ENCODE measurements at places on chromosomes 6 and 20.
A peak's percentile ranks its signal among the peaks of the same experiment; 100 is the strongest.

GRCh38 chr20:23145281-23145700, 59.2 kb upstream of the CD93 start:
- peak; percentile 42 for DNase-seq

GRCh38 chr20:35048739-35049138, 43.9 kb downstream of the TRPC4AP start:
- peak; percentile 99 for DNase-seq

DNA sequence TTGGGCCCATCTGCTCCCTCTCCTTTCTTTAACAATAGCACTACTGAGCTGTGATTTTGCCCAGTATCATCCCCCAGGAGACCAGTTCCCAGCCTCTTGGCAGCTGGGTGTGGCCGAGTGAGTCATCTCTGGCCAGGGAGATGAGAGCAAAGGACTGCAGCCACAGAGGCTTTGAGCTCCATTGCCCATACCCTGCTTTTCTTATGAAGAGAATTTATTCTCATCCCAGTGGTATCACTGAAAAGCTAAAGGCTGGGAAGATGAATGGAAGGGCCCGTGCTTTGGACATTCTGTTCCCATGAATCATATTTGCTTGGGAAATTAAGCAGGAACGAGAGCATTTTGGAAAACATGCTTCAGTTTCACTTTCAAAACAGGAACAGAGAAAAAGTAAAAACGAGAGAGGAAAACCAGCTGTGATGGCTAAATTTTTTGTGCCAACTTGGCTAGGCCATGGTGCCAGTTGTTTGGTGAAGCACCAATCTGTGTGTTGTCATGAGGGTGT, 14.9 kb downstream of the CST3 start:
- no peak for DNase-seq

GRCh38 chr6:42313941-42314570, 96.4 kb upstream of the MRPS10 start:
- DNase-seq, result no peak

- no peak for DNase-seq
Measured at GRCh38 chr20:37328149-37328945, 17.6 kb upstream of the SRC start.

DNA sequence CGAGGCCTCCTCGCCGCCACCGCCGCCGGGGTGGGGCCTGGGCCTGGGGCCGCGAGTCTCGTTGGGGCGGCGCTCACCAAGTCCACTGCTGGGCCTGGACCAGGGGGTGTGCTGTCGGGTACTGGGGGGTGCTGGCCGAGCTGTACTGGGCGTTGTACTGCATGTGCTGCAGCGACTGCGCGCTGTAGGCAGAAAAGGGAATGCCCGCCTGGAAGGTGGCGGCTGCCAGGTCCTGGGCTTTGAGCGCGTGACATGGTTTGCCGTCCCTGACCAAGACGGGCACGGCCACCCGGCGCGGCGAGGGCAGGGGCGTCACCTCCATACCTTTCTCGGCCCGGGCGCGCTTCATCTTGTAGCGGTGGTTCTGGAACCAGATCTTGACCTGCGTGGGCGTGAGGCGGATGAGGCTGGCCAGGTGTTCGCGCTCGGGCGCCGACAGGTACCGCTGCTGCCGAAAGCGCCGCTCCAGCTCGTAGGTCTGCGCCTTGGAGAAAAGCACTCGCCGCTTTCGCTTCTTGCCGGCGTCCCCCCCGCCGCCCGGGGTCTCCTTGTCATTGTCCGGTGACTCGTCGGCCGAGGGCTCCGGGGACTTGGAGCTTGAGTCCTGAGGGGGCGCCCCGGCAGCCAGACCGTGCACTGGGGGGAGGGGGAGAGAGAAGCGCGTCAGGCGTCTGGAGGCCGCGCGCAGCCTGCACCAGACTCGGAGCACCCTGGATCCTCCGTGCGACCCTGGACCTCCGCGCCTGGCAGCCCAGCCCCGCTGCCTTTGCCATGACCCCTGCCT, 1.8 kb downstream of the NKX2-2 start:
- no peak for DNase-seq

DNA sequence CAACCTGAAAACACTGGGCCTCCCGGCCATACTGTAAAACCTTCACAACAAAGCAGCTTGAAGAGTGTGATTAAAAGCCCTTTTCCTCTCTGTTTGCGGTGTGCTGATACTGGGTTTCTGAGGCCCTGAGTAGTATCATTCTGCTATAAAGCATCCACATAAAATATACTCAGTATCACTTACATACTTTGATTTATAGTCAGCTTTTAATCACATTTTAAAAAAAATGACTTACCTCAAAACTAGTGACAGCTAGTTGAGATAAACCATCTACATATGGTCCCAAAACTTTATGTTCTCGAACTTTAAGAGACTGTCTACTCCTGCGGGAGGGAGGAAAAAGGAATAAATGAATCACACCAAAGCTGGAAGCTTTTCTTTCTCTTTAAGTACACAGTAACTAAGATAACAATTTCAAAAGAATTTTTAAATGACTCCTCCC, 135.7 kb downstream of the KIF13A start:
- DNase-seq, result no peak

- DNase-seq, result no peak
Measured at GRCh38 chr6:166738386-166739116, 111.5 kb upstream of the RPS6KA2 start.

DNA sequence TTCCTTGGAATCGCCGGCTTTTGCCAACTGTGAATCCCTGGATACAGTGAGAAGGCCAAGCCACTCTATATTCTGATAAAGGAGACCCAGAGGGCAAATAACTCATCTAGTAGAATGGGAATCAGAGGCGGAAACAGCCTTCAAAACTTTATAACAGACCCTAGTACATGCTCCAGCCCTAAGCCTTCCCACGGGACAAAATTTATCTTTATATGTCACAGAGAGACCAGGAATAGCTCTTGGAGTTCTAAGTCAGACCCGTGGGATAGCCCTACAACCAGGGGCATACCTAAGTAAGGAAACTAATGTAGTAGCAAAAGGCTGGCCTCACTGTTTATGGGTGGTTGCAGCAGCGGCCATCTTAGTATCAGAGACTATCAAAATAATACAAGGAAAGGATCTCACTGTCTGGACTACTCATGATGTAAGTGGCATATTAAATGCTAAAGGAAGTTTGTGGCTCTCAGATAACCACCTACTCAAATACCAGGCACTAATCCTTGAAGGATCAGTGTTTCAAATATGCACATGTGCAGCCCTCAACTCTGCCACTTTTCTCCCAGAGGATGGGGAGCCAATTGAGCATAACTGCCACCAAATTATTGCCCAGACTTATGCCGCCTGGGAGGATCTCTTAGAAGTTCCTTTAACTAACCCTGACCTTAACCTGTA, 29.5 kb downstream of the CEP85L start:
- no peak for DNase-seq

- no peak for DNase-seq
Measured at GRCh38 chr20:32333181-32333987, 24.7 kb upstream of the ASXL1 start.

DNA sequence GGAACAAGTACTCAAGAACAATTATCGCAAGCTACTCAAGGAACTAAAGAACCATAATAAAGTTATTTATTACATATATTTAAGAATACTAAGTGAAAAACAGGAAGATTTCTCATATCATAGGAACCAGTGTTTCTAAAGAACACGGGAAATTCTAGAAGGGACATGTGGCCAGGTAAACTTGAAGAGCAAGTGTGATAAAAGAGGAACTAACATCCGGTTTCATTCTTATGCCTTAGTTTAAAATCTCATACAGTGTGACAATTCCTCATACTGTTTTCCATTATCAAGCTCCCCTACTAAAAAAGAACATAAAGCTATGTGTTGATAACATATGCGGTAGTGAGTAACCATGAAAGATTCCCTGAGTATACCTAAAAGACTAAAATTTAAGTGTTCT, 163.5 kb upstream of the SHLD1 start:
- no peak for DNase-seq

- DNase-seq, result no peak
Measured at GRCh38 chr6:163533443-163533842, 118.9 kb downstream of the QKI start.

DNA sequence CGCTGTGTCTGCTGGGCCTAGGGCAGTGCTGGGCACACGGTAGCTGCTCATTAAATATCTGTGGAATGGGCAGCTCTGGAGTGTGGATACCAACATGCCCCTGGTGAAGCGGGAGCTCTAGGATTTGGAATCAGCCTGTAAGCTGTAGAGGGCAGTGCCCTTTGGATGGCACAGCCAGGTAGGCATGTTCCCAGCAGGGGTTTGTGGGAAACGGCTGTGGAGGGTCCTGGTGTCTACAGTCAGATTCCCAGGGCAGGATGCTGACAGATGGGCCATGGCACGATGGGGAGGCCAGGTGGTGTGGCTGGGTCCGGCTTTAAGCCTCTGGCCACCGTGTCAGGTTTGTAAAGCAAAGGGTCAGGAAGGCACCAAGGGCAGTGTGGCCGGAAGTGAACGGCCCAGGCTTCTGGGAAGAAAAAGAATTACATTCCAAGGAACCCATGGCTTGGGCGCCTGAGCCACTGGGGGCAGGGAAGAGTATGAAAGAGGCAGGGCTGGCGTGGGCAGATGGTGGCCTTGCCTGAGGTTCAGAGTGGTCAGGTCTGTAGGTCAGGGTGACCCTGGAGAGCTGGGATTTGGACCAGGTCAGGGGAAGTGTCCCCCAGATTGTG, 44.8 kb downstream of the UBE2V1 start:
- DNase-seq, result no peak

DNA sequence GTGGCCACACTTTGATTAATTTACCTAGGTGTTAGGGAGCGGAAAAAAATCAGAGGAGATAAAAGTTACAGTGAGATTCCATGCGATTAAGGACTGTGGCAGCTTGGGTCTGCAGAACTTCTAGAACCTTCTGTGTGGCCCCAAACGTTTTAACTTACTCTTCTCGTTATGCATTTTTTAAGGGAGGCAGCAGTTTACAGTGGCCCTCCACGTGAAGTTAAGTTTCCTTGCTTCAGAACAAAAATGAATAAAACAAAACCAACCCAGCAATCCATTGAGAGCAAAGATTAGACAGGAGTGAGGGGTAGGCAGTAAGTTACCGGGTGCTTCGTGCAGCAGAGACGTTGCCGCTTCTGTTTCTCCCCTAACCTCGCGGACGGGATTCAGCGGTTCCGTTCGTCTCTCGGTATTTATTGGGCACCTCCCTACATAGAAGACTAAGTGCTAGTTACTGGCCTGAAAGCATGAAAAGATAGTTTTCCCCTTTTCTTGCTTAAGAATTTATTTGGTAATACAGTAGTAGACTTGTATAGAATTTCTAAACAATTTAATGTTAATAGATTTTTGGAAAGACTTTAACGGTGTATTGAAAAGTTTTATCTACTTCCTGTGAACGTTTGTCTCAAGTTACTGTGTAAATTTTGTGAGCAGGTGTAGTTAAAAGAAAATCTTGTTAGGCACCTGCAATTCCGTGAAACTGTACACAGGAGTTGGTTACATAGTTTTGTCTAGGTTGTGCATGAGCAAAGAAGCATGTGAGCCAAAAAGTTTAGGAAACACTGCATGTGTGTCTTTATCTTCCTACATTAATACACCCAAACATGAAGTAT, 1.1 kb downstream of the BAG2 start:
- DNase-seq, result peak; percentile 47

GRCh38 chr20:38880952-38881735, 45.1 kb upstream of the FAM83D start:
- no peak for DNase-seq

DNA sequence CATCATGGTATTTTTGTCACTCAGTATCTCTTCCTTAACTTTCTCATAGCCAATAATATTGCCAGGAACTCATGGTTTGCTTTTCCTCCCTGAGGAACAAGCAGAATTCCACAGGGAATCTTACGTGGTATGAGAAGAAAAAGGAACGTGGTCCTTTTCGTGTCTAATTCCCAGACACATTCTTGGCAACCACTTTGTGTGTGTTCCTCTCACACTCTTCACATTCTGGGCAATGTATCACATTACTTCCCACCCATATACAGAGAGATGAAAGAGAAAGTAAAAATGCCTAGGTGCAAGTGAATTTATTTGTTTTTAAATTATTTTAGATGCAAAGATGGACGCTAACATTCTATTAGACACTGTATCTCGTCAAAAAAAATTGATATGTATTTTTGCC, 102.7 kb downstream of the PTPRK start:
- no peak for DNase-seq

DNA sequence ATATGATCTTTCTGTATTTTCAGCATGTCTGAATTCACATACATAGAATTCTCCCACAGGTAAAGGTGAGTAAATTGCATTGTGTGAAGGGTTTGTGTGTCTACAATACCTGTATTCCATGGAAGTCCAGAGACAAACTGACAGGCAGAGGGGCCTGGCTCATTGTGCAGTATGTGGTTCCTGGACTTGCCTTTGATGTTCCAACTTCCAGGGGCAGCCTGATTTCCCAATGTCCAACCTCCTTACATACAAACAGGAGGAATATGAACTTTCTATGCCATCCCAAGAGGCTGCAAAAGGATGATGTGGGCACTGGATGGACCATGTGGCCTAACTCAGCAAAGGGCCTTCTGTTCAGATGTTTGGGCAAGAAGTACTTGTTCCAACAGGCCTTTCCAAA, 58.5 kb downstream of the LYRM4 start:
- no peak for DNase-seq

GRCh38 chr6:149823013-149823412, 41.1 kb downstream of the LRP11 start:
- DNase-seq, result no peak

DNA sequence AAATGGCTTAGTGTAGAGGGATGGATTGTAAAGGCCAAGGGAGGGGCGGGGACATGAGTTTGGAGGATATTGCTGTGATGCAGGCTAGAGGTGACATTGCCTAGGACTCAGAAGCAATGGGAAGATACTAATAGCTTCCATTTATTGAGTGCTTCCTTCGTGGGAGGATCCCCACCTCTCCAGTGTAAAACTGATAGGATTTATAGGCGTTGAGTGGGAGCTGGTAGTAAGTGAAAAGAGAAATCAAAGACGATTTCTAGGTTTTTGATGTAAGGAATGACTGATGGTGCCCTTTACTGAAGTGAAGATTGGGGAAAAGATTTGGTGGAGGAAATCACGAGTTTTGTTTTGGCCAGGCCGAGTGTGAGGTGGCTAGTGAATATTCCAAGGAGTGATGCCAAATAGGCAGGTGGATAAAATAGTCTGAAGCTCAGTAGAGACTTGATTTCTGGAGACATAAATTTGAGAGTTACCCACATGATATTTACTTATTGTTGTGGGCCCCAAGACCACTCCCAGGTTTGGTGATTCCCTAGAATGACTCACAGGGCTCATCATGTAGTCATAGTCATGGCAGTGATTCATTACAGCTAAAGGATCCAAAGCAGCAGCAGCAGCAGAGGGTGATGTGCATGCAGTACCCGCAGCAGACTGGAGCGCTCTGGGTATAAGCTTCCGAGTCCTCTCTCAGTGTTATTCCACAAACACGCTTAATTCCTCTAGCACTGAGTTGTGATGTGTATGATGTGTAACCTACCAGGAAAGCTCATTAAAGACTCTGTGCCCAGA, 10.2 kb downstream of the RPRD1B start:
- no peak for DNase-seq

GRCh38 chr20:38870733-38871559, 55.3 kb upstream of the FAM83D start:
- DNase-seq, result no peak

All from pons (tissue), 1 donor.